Small intestine (tissue), 16 donors: ENCODE measurements at places on chromosomes 3 and 15.
A peak's percentile ranks its signal among the peaks of the same experiment; 100 is the strongest.

DNA sequence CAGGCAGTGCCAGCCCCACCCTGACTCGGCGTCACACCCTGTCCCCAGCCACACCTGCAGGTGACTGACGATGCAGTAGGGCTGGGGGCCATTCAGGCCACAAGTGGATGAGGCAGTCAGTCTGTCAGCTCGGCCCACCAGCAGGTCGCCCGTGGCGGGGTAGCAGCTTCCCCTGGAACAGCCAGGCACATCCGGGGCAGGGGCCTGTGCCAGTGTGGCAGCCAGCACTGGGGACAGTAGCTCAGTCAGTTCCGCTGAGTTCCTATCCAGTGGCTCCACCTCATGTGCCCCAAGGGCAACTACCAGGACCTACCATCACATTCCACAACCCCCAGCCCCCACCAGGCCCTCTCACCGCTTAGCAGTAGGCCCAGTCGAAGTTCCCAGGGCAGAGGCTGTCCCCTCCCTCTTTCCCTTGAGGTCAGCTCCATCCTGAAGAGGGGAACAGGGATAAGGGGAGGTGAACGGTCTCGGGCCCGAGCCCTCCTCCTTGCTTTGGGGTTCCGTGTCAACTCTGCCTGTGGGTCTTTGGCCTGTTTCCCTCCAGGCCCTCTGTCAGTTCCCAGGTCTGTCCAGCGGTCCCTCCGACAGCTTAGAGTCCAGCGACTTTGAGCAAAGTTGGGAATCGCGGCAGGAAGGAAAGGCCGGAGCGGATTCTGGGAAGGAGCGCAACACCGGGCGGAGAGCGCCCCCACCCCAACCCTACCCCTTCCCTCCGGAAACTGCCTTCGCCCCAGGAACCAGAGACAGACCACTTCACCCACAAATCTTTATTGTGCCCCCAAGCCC is at the start of gene LAMB2:
Gene LAMB2, minus strand, starts transcription at position 614 of the 789 bp plus-strand sequence. Its CDS starts 183 bp downstream, at position 431.
- DNase-seq: peak; percentile 80

- peak; percentile 64 for DNase-seq
Observed at GRCh38 chr3:17412950-17413530, 329.4 kb downstream of the TBC1D5 start.

DNA sequence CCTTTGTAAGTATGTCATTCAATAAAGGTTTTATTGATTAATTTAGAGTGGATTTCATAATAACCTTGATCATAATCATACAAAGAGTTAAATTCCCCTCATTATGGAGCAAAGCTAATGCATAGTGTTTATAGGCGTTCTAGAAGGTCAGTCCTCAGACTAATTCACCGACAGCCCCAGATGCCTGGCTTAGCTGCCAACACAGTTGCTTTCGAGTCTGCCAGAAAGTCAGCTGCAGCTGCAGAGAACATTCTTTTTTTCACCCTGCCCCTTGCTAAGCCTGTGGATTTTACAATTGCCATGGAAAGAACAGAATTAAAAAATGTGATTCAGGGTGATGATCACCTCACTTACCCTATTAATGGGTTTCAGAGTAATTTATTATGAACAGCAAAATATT is 21.2 kb downstream of the CADM2 start:
- no peak for DNase-seq

DNA sequence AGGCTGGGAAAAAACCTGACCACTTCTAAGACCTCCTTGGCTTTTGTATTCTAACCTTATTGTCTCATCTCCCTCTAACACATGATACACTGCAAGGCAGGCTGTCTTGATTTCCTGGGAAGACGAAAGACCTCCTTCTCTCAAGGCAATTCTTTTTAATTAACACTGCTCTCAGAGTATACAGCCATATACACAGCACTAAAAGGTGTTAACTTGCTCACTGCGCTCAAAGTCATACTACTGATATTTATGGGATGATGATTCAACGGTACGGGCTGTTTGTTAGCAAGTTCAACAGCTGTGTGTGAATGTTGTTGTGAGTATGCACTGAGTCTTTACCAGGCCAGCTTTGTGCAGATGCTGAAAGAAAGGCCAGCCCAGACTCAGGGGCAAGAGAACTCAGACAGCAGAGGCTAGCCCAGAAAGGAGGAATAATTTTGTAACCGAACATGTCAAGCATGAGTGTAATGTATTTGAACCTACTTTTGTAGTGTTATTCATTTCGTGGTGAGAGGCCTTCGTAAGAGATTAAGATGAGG is 229.9 kb downstream of the IL5RA start:
- DNase-seq: no peak

GRCh38 chr15:58501636-58502188 is 69.9 kb downstream of the LIPC start:
- no peak for DNase-seq

GRCh38 chr3:102018551-102018950 is 169.2 kb downstream of the NFKBIZ start:
- no peak for DNase-seq

- DNase-seq: peak; percentile 91
Observed at GRCh38 chr15:71252044-71252739, 136.9 kb downstream of the THSD4 start.

DNA sequence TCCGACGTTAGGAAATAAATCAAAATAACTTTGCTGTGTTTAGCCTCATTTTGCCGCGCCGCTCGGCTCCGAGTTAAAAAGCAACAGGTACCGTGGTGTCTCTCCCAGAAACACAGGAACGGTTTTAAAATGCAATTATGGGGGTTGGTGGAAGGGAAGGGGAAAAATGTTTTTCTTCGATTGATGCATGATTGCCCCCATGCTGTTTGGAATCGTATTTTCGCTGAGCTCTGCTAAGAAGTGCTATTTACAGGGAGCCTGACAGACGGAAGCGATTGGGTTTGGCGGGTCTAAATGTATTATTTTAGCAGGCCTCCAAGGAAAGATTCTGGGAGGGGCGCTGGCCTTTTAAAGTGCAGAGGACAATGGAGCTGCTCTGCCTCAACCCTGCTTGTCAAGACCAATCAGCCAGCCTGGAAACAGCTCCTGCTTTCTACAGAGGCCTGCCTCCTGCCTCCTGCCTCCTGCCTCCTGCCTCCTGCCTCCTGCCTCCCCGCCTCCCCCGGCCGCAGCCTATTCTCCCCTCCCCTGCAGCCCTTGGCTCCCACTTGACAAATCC is 156.7 kb upstream of the TLE3 start:
- DNase-seq: no peak

DNA sequence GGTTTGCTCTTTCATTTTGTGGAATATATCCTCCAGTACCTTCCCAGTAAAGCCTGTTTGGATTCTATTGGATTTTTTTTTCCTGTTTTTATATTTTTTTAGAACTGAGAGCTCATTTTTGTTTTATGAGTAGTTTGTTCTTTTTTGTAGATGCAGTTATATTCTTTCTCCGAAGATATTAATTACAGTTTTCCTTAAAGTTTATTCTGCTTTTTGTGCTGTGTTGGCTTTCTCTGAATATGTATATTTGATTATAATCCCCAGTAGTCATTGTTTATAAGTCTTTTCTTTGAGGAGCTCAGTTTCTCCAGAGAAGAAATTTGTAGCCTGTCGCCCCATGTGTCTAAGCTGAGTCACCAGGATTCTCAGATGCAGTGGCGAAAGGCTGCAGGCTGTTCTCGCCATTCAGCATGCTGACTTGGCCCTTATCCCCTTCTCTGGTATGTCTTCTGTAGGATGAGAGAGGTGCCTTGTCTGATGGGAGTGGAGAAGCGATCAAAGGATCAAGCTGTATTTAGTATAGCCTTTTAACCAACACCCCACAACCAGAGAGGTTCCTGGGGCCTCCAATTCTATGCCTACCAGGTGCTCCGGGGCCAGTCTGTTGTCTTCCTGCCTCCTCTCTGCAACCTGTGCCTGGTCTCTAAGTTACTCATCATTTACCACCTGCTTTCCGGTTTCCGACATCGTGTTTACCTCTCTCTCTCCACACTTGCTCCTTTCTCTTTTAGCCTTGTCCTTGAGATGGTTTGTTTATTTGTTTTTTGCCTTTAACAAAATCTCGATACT is 31.7 kb upstream of the MFSD1 start:
- DNase-seq: no peak

DNA sequence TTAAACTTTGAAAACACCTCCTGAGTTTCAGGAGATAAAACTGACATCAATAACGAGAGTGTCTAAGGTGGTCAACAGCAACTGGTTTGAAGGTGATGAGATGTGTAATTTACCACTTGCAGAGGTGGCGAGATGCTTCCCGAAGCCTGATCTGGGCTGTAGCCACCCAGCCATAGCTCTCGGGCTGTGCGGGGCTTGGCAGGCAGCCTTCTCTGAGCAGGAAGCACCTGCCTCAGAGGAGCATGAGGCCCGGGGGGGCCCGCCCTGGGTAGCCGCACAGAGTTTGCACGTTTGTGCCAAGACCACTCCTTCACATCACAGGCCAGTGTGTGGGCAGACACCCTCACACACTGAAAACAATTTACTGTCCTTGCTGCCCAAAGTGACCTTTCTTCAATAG is 220.3 kb downstream of the CACNA2D3 start:
- DNase-seq: no peak

DNA sequence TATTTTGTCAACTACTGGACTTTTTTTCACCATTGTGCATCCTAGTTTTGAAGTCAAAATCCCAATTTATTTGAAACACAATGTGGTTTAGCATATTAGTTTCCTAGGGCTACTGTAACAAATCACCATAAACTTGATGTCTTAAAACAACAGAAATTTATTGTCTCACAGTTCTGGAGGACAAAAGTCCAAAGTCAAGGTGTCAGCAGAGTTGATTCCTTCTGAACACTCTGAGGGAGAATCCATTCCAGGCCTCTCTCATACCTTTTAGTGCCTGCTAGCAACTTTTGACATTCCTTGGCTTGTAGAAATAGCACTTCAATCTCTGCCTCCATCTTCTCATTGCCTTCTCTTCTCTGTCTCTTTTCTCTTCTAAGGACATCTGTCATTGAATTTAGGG is 14.9 kb upstream of the SLC27A2 start:
- DNase-seq: peak; percentile 35

GRCh38 chr3:127389420-127389819 is 101.6 kb upstream of the PRR20G start:
- no peak for DNase-seq

DNA sequence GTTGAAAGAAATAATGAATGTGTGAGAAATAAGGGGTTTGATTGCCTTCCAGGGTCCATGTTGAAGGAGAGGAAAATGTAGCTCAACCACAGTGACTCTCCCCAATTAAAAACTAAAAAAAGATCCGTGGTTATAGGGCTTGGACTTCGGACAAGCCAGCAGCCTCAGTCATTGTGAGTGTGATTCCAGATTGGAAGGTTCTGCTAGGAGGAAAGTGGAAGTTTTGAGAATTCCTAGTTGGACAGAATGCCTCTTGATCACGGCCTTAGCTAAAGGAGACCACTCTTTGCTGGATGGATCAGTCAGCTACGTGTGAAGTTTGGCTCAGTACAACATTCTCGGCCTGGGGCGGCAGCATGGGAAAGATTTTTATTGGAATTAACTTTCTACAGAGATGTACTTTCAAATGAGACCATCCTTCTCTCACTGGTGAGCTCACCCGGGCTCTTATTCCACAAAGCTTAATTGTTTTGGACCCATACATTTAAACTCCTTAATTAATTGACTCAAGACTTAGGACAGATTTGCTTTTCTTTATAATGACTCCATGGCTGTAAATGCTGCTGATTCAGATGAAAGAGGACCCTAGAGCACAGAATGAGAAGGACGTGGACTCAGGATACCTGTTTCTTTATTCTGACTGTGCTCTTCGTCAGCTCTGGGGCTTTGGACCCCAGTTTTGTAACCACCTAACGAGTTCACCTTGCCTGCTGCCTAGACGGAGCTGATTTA is 27.5 kb downstream of the FLNB start:
- DNase-seq: no peak

- no peak for DNase-seq
Observed at GRCh38 chr3:108158251-108158650, 64.0 kb downstream of the IFT57 start.

DNA sequence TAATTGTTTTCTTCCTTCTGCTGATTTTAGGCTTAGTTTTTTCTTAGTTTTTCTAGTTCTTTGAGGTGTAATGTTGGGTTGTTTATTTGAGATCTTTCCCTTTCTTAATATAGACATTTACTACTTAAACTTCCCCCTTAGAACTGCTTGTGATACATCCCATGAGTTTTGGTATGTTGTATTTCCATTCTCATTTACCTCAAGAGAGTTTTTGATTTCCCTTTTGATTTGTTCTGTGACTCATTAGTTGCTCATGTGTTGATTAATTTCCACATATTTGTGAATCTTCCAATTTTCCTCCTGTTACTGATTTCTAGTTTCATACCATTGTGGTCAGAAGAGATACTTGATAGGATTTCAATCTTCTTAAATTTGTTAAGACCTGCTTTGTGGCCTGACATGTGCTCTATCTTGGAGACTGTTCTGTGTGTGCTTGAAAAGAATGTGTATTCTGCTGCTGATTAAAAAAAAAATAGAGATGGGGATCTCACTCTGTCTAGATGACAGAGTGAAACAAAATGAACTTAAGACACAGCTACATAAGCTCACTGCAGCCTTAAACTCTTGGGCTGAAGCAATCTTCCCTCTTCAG is 22.3 kb downstream of the GRM2 start:
- no peak for DNase-seq

GRCh38 chr3:155549087-155549486 is 195.8 kb downstream of the PLCH1 start:
- no peak for DNase-seq

- DNase-seq: peak; percentile 31
Observed at GRCh38 chr3:184227481-184227935, 1.9 kb upstream of the VWA5B2 start.

GRCh38 chr3:34155666-34156065 is 357.2 kb downstream of the PDCD6IP start:
- DNase-seq: no peak
